ENCODE measurements at places on chromosomes 7 and 10. TPM values are rescaled to one million over a fixed set of nuclear protein-coding genes. Genes with fewer than 3 reads are reported as not detected.

TRDMT1 gene
- total RNA-seq = 25.9 TPM

CNNM1 gene
- 0.52 TPM for total RNA-seq

CFAP70 gene
- 11.2 TPM for total RNA-seq

NPY4R gene
- 2.6 TPM for total RNA-seq

KIAA1217 gene
- total RNA-seq = 58.6 TPM

RBP3 gene
- total RNA-seq = not detected

NEURL1 gene
- 0.14 TPM for total RNA-seq

ZNF438 gene
- total RNA-seq = 11.7 TPM

DRGX gene
- not detected for total RNA-seq

- peak; percentile 71 for DNase-seq
Observed at GRCh38 chr7:111639934-111640333, 77.6 kb upstream of the IMMP2L start.

GRCh38 chr10:22832066-22832602, 95.7 kb upstream of the ARMC3 start:
- no peak for DNase-seq

DNA sequence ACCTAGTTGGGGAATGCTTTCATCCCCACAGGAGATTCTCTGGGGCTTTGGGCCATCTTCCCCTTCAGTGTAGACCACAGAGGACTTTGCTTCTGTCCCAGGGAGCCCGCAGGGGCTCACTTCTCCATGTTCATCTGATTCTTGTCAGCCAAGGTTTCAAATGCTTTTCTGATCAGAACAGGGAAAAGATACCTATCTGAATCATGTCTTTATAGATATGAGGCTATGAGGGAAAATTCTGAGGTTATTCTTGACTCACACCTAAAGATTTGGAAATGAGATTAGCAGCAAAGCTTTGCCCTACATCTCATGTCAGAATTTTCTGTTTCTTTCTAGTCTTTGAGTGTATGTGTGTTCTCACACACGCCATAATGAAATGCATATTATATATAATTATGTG, 53.3 kb downstream of the FIGNL1 start:
- no peak for DNase-seq

DNA sequence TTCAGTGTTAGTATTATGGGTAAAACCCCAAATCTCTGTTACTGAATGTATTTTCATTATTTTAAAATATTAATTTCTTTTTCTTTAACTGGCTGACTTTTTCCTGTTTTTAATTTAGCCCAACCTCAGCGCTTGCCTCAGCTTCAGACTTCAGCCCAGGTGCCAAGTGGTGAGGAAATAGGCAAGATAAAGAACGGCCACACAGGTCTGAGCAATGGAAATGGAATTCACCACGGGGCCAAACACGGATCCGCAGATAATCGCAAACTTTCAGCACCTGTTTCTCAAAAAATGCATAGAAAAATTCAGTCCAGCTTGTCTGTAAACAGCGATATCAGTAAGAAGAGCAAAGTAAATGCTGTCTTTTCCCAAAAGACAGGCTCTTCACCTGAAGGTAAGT, 57.5 kb downstream of the MDFIC start:
- DNase-seq = no peak

GRCh38 chr10:52110576-52110975, 203.5 kb upstream of the DKK1 start:
- no peak for DNase-seq

DNA sequence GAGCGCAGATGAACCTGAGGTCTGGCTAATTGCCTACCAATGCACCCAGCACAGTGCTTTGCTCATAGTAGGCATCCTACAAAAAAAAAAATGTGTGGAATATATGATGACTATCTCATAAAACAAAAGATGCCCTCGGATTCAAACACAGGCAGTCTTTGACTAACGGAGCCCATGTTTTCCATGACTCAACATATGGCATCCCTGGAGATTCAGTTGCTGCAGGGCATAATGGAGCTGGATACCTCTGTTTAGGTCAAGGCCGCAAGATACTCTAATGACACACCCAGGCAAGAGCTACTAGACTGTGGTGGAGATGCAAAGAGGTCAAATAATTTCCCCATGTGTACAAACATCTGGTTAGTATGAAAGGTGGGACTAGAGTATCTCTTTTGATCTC, 16.3 kb downstream of the CUBN start:
- DNase-seq = no peak

DNA sequence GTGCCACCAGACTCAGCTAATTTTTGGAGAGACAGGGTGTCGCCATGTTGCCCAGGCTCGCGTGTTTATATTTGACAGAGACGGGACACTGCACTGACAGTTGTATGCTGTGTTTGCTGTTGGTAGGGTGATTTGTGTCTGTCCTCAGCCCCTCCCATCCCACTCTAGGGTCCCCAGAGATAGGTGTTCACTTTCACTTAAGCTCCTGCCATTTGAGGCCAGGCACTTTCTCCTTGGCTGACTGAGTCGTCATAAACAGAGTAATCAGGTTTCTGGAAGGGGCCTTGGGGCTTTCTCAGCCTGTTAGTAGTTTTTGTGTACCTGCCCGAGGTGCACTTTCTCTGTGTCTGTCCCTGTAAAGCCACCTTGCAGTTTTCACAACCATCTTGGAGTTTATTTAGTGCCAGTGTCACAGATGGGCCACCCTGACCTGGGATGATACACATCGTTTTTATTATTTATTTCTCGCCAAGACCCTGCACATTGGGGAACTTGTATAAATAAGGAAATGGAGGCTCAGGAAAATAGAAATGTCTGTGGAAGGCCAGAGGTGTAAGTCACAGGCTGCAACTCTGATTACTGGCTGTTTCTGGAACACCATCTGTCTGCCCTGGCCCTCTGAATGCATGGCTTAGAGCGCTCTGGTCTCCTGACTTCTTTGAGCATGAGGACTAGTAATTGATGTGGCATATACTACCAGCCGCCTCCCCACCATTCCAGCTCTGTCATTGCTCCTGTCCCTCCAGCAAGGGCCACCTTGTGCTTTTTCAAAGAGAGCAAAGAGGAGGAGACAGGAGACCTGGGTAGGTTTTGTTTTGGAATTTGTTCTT, 81.9 kb upstream of the PDCD4 start:
- DNase-seq = peak; percentile 28

GRCh38 chr10:101902032-101902819, 58.6 kb upstream of the KCNIP2 start:
- no peak for DNase-seq

GRCh38 chr7:129553899-129554461, 51.6 kb downstream of the SMKR1 start:
- peak; percentile 24 for DNase-seq

- peak; percentile 83 for DNase-seq
Observed at GRCh38 chr10:132223156-132223590, 36.4 kb downstream of the DPYSL4 start.

DNA sequence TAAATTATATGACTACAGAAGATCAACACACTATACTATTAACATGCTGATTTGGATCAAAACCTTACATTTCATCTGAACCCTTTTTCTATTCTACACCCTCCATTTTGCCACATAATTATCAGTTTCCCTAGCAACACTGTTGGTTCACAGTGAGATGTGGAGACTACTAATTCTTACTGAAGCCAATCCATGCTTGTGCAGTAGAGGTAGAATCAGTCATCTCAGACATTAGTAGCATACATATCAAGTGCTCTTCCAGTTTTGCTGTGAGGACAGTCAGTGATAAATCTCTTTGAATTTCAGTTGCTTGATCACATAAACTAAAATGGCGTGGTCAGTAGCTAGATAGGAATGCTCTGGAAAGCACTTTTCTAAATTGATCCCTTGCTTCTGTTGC, 70.3 kb downstream of the PON1 start:
- DNase-seq = no peak

DNA sequence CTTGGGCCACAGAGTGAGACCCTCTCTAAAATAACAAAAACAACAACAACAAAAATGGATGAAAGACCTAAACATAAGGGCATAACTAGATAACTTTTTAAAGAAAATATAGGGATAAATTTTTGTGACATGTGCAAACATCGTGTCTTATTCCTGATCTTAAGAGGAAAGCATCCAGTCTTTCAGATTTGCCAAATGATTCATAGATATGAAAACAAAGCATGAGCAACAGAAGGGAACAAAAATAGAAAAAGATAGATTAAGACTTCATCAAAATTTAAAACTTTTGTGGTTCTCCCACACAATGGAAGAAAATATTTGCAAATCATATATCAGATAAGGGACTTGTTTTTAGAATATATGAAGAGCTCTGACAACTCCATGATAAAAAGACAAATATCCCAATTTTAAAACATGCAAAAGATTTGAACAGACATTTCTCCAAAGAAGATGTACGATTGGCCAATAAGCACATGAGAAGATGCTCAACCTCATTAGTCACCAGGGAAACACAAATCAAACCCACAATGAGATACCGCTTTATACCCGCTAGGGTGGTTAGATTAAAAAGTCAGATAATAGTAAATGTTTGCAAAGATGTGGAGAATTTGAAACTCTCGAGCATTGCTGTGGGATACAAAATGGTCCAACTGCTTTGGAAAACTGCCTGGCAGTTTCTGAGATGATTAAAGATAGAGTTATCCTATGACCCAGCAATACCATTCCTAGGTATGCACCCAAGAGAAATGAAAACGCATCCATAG, 20.3 kb downstream of the PPIF start:
- DNase-seq = no peak

GRCh38 chr7:67056683-67057082, 60.0 kb downstream of the TYW1 start:
- DNase-seq = no peak

- DNase-seq = no peak
Observed at GRCh38 chr7:159015081-159015453, 129.6 kb downstream of the VIPR2 start.

- no peak for DNase-seq
Observed at GRCh38 chr7:113561446-113561845, 357.4 kb downstream of the PPP1R3A start.
